ENCODE measurements at places on chromosomes 7 and 10.

DNA sequence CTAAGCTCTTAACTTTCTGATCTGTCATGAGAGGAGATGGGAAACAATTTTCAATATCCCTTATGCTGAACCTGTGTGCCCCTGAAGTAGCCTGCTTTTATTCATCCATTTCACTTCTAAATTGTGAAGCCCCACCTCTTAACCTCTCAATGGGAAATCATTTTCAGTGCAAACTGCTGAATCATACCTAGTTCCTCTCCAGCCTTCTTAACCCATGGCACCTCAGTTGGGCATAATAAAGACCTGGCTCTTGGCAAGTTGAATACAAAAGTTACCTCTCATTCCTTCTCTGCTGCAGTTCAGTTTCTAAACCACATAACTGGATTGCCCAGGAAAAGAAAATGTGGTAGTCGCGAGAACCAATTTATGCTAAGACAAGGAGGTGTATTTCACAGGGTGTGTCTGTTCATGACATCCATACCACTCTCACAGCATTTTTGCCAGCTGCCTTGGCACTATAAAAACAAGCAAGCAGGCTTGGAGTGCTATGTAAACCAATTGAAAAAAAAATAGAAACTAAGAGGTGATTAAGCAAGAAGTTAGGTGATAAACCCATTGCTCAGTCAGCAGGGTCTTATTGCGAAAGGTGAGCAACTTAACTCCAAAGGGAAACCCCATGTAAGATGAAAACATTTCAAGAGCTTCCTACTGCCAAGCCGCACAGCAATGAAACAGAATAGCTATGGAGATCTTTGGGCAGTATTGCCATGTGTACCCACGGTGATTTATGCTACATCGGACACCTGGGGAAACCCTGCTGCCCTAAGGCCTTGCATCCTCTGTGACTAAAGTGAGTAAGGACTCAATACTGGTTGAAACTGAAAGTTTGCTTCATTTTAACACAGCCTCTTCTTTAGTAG is 57.0 kb upstream of the DKK1 start:
- no peak overlapping the region for H3K4me3 ChIP-seq
- peak; percentile 61 for DNase-seq
- H3K4me1 ChIP-seq, result peaks cover 3% of the 10 kb centered on the region

DNA sequence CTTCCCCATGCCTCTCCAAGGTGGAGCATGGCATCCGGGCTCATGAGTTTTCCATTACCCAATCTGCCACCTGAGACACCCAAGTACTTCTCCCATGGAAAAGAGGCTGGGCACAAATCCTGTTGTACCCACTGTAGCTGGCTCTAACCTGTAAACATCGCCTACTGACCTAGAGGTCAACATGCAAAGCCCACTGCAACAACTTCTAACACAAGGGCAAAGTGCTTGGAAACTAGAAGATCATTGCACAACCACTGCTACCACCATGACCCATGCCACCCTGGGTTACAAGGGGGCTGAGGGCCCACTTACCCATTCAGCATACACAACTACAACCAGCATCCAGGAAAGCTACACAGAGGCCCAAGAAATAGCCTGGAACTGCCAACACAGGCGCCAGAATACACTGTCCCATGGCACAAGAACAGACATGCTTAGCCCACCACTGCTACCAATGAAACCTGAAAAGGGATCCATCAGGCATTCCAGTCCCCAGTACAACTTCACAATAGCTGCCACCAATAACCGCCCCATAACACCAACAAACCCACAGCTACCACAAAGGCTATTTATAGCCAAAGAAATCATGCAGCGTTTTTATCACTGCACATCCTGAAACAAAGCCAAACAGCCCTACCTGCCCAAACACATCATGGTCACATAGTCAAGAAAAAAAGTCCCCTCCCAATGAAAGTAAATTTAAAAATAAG is 63.4 kb downstream of the RNF32 start:
- peaks cover 6% of the 10 kb centered on the region for H3K4me1 ChIP-seq
- no peak overlapping the region for H3K4me3 ChIP-seq
- no peak overlapping the region for H3K27ac ChIP-seq
- DNase-seq, result no peak
- H3K36me3 ChIP-seq, result peaks cover 13% of the 10 kb centered on the region

- H3K4me3 ChIP-seq, result no peak overlapping the region
- no peaks in the 10 kb centered on the region for H3K27me3 ChIP-seq
- H3K36me3 ChIP-seq, result no peaks in the 10 kb centered on the region
- H3K27ac ChIP-seq, result no peak overlapping the region
- no peaks in the 10 kb centered on the region for H3K4me1 ChIP-seq
Observed at GRCh38 chr10:21475393-21475792, 50.1 kb downstream of the SKIDA1 start.

GRCh38 chr7:66055321-66055956 is 20.2 kb upstream of the ASL start:
- H3K4me3 ChIP-seq, result no peak overlapping the region
- H3K27me3 ChIP-seq, result no peaks in the 10 kb centered on the region
- H3K36me3 ChIP-seq, result no peaks in the 10 kb centered on the region

DNA sequence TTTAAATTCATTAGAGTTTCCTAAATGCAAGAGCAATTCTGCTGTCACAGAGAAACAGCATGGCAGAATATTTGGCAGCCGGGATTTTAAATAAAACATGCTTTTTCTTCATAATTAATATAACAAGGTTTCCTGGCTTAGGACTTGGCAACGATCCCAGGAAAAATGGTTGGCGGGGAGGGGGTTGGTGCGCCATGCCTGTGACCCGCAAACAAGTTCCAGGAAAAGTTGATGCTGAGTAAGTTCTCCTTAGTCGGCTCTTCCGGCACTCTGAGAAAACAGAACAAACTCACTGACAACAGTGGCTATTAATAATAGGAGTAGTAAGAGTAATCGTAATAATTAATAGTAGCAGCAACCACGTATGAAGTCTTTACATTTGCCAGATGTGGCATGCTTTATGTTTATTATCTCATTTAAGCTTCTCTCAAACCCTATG is 4.6 kb downstream of the HABP2 start:
- H3K4me3 ChIP-seq, result no peak overlapping the region
- peak; percentile 23 for DNase-seq

- H3K27me3 ChIP-seq, result peaks cover 5% of the 10 kb centered on the region
- H3K36me3 ChIP-seq, result no peaks in the 10 kb centered on the region
- H3K27ac ChIP-seq, result no peak overlapping the region
- H3K4me1 ChIP-seq, result no peaks in the 10 kb centered on the region
Observed at GRCh38 chr10:71569775-71570588, 149.6 kb downstream of the C10orf105 start.

DNA sequence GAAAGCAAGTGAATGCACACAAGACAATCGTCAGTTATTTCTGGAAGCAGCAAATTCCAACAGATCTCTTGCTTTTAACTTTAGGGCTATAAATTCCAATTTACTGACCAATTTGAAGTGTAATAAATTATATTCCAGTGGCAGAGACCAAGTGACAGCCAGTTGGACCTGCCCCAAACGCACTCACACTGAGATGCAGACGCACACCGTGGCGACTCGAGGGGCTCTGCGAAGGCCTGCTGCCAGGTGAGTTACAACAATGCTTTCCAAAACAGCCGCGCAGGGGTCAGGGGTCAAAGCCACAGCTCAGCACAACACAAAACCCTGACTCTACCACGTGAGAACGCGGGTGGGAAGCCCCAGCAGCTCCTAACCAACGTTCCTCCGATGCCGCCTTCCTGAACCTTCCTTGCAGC is 97.4 kb downstream of the ZRANB1 start:
- peaks cover 7% of the 10 kb centered on the region for H3K36me3 ChIP-seq
- no peaks in the 10 kb centered on the region for H3K4me1 ChIP-seq
- no peak overlapping the region for H3K27ac ChIP-seq
- H3K4me3 ChIP-seq, result no peak overlapping the region
- no peak for DNase-seq

GRCh38 chr7:147070886-147071285 is 954.3 kb downstream of the CNTNAP2 start:
- H3K4me1 ChIP-seq, result no peaks in the 10 kb centered on the region
- no peaks in the 10 kb centered on the region for H3K27me3 ChIP-seq
- H3K4me3 ChIP-seq, result no peak overlapping the region
- no peak overlapping the region for H3K27ac ChIP-seq
- H3K36me3 ChIP-seq, result no peaks in the 10 kb centered on the region

DNA sequence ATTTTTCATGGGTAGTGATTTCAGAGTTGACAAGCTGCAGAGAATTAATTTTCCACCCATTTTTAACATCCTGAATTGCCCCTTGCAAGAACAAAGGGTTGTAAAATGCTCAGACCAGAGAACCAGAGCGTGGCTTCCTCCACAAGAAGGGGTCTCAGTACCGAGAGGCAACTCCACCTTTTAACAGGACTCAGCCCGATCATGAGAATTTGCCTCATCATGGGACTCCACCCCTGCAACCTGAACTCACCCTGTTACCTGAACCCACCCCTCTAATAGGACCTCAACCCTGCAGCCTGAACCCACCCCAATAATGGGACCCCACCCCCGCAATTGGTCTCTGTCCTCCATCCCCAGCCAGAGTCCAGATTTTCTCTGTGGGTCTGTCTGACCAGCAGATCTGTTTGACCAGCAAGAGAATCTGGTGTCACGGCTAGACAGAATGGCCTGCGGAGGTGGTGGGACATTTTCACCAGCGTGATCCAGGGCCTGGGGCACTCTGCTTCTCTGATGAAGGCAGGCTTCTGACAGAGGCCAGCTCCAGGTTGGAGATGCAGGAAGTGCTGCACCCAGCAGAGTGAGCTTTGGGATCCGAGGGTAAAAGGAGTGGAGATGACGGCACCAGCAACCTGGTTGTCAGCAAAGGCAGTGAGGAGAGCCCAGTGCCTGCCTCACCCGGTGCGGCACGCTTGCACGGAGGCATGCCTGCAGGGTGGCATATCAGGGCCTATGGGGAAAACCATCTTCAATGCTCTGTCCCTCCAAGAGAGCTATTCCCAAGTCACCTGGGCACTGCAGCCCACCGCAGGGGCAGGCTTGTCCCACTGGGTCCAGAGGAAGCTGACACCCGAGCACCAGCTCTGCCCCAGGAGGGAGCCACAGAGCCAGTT is 136.6 kb downstream of the TCERG1L start:
- no peaks in the 10 kb centered on the region for H3K36me3 ChIP-seq
- no peaks in the 10 kb centered on the region for H3K4me1 ChIP-seq
- DNase-seq, result no peak
- peaks cover 4% of the 10 kb centered on the region for H3K27me3 ChIP-seq

GRCh38 chr10:114711176-114711868 is 53.2 kb upstream of the ABLIM1 start:
- H3K4me1 ChIP-seq, result no peaks in the 10 kb centered on the region
- no peaks in the 10 kb centered on the region for H3K27me3 ChIP-seq
- no peak overlapping the region for H3K27ac ChIP-seq
- no peak overlapping the region for H3K4me3 ChIP-seq
- H3K36me3 ChIP-seq, result no peaks in the 10 kb centered on the region

DNA sequence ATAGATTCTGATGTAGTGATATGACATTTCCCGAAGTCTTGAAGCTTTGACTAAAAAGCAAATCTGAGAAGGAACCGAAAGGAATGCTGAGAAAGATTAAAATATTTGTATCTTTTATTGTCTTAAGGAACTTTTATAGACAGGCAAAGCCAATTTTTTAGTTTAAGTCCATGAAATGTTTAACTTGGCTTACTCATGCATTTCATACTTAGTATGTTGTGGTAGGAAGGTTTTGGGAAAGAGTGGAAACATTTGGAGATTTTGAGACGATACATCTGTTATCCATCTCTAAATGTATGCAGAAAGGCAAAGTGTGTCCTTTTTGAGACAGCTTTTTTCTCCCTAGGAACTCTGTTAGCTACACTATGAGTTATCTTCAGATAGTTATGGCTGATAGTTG is 10.1 kb downstream of the TBC1D12 start:
- H3K4me1 ChIP-seq, result no peaks in the 10 kb centered on the region
- H3K36me3 ChIP-seq, result no peaks in the 10 kb centered on the region
- no peak for DNase-seq
- H3K4me3 ChIP-seq, result no peak overlapping the region
- no peak overlapping the region for H3K27ac ChIP-seq

DNA sequence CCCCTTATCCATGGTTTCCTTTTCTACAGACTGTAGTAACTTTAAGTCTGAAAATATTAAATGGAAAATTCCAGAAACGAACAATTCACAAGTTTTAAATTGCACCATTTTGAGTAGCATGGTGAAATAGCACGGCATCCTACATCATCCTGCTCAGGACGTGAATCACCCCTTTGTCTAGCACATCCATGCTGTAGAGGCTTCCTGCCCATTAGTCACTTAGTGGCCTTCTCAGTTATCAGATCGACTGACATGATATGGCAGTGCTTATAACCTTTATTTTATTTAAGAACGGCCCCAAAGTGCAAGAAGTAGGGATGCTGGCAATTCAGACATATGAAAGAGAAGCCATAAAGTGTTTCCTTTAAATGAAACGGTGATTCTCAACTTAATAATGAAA is 82.7 kb downstream of the CPXM2 start:
- DNase-seq, result no peak
- no peaks in the 10 kb centered on the region for H3K27me3 ChIP-seq
- no peaks in the 10 kb centered on the region for H3K4me1 ChIP-seq

GRCh38 chr10:117689566-117689965 is 147.0 kb downstream of the EMX2 start:
- no peak for DNase-seq
- H3K4me3 ChIP-seq, result no peak overlapping the region
- peaks cover 10% of the 10 kb centered on the region for H3K27me3 ChIP-seq
- H3K36me3 ChIP-seq, result no peaks in the 10 kb centered on the region

DNA sequence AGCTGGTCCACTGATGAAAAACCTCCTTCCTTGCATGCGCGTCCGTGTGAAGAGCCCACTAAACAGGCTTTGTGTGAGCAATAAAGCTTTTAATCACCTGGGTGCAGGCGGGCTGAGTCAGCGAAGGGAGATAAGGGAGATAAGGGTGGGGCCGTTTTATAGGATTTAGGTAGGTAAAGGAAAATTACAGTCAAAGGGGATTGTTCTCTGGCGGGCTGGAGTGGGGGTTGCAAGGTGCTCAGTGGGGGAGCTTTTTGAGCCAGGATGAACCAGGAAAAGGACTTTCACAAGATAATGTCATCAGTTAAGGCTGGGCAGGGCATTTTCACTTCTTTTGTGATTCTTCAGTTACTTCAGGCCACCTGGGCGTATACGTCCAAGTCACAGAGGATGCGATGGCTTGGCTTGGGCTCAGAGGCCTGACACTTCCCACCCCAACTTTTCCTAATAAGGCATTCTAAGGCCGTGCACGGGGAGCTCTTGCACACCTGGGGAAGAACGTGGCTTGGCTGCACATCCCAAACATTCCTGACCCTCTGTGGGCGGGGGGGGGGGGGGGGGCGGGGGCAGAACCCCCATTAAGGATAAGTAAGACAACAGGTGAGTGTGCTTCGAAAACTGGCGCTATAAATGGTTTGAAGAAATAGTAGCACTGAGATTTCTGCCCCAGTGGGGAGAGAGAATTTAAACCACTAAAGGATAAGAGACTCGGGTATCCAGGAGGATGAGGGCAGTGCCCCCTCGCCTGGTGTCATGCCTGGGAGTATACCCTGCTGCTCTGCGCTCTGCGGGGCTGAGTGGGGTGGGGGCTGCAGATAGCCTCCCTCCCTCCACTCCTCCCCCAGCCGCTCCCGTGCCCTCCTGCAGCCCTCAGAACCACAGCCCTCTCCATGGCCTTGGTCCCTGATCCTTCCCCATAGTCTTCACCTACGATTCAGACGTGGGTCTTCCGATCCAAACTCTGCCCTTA is 217.6 kb downstream of the MLLT10 start:
- H3K27me3 ChIP-seq, result no peaks in the 10 kb centered on the region
- no peak for DNase-seq
- H3K4me1 ChIP-seq, result peaks cover 4% of the 10 kb centered on the region
- H3K4me3 ChIP-seq, result no peak overlapping the region

- no peaks in the 10 kb centered on the region for H3K27me3 ChIP-seq
- peak; percentile 14 for DNase-seq
- no peak overlapping the region for H3K4me3 ChIP-seq
- peaks cover 3% of the 10 kb centered on the region for H3K4me1 ChIP-seq
- H3K36me3 ChIP-seq, result no peaks in the 10 kb centered on the region
Observed at GRCh38 chr10:6988654-6989053, 408.6 kb upstream of the PRKCQ start.
